ENCODE measurements at places on chromosomes 3 and 15. TPM values are rescaled to one million over a fixed set of nuclear protein-coding genes. Genes with fewer than 3 reads are reported as not detected.

ATP8B4 gene
- 11.1 TPM for total RNA-seq

DNA sequence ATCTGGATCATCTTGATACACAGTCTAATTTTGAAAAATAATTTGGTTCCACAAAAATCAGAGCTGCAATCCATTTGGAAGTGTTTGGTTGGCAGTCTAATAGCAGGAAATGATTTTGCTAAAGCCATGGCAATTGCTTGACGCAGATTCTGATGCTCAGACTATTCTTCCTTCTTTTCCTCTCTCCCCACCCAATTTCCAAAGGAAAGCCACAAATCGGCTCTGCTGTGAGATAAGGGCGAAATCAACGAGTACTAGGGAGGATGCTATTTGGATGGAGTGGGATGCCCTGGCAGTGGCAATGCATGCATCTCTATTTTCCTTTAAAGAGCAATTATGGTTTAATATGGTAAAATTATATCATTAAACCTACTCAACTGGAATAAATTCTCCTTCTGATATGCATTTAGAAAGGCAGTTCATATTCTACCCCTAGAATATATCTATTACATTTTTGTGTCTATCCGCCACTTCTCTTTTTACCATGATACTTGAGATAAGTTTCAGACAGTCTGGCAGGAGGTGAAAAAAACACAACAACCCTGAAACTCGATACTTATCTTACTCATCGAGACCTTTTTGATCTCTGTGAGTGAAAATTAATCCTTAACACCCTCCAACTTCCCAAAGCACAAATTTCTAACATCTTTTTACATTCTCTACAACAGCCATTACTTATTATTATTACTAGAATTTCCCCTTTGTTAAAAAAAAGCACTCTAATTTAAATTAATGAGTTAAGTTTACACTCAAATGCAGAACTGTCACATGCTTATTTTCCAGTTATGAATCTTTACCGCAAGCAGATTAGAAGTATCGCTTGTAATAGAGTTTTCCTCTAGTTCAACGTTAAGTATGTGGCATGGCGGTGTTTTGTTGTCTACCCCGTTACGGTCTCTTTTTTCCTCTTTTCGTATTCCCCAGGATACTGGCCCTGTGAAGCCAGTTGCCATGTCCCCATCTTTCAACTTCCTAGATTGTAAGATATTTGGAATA lies 433.3 kb downstream of the FOXP1 start:
- no peak for DNase-seq
- no peaks in the 10 kb centered on the region for H3K27me3 ChIP-seq
- H3K4me1 ChIP-seq: no peaks in the 10 kb centered on the region
- H3K27ac ChIP-seq: no peak overlapping the region

DNA sequence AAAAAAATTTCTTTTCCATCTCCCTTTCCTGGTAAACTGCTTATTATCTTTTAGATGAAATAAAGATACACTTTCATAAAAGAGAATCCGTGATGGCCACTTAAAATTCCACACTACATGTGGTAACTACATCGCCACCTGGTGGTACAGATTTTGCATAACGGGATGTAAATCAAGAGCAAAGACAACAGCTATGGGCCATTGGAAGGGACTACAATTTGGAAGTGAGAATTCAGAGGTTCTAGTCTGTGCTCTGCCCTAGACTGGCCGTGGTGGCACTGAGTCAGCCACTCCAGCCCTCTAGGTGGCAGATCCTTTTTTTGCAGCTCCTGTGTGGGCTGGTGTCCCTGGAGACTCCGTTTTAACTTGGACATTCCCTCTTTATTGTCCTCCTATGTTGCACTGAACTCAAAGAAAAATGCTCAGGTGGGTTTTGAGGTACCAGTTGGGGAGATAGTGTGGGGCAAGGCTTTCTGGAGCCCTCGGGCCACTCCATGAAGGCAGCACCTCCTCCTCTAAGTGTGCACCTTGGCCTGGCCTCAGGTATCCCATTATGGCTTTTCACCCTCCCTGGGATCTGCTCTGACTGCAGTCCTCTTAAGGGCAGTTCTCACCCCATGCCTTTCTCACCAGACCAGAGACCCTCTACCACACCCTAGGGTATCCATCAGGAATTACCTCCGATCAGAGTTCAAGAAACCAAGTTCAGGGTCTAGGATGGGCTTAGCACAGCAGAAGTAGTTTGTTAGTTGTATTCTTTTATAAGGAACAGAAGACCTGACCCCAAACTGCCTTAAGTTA lies 54.9 kb downstream of the SPSB4 start:
- no peak overlapping the region for H3K27ac ChIP-seq
- H3K4me1 ChIP-seq: no peaks in the 10 kb centered on the region
- peak; percentile 88 for DNase-seq

DNA sequence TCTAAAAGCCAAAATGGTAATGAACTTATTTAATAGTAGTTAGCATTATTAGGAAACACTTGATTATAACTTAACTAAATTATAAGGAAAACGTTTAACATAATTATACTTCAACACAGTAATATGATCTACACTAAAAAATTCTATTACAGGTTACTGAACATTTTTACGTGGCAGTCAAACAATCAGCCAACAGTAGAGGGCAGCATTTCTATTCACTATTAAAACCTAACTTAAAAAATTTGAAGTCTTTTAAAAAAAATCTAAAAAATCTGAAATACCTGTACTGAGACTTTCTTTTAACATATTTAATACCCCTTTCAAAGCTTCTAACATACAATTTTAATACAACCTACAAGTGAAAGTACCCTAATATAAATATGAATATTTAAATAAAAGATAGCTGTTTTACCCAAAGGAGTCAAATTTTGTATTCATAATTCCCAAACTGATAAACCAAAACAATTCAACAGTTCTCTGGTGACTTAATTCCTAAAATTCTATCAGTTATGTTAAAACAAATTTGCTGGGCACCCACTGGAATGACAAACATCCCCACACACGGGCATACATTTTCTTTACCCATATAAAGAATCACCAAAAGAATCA lies 41.5 kb downstream of the DLG1 start:
- no peaks in the 10 kb centered on the region for H3K27me3 ChIP-seq
- no peaks in the 10 kb centered on the region for H3K4me1 ChIP-seq
- no peak for DNase-seq
- H3K36me3 ChIP-seq: no peaks in the 10 kb centered on the region
- H3K27ac ChIP-seq: no peak overlapping the region

FGF12 gene
- 2.5 TPM for total RNA-seq

DNA sequence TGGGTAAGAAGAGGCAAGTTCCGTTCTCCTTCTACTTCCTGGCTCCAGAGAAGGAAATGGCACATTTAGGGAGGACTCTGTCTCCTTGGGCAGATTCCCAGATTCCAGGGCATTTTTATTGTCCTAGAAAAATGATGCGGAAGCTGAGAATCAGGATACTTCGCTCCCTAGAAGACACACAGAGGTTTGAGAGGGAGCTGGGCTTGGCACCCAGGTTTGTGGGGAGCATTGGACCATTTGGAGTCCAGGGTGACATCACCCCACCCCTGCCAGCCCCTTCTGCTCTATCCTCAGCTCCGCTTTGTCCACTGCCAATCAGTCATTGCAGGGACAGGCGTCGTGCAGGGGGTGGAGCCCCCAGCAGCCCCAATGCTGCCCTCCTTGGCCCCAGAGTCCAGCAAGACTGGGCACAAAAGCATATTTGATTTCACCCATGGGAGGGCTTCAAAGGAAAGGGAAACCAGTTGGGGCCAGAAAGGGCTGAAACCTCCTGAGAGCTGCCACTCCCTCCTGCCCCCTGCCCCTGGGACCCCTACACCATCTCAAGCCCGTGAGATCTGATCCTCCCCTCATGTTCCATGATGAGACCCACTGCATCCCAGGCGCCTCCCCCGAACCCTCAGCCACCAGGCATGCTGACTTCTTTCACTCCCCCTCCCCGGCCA lies 129.8 kb upstream of the MEF2A start:
- H3K4me3 ChIP-seq: no peak overlapping the region
- no peaks in the 10 kb centered on the region for H3K27me3 ChIP-seq
- no peaks in the 10 kb centered on the region for H3K36me3 ChIP-seq
- H3K27ac ChIP-seq: no peak overlapping the region
- peaks cover 27% of the 10 kb centered on the region for H3K4me1 ChIP-seq

DNA sequence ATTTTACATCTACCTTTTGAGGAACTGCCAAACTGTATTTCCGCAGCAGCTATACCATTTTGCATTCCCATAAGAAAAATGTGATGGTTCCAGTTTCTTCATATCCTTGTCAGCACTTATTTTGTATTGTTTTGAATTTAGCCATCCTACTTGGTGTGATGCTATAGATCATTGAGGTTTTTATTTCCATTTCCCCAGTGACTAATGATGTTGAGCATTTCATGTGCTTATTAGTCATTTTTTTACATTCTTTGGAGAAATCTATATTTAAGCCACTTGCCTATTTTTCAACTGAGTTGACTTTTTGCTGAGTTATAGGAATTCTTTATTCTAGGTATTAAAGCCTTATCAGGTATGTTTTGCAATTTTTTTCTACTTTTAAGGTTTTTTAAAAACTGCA lies 347.6 kb upstream of the RARB start:
- H3K4me1 ChIP-seq: no peaks in the 10 kb centered on the region
- no peak overlapping the region for H3K4me3 ChIP-seq
- no peaks in the 10 kb centered on the region for H3K27me3 ChIP-seq
- H3K36me3 ChIP-seq: no peaks in the 10 kb centered on the region
- no peak for DNase-seq

GRIP2 gene
- total RNA-seq: 1.7 TPM
